Stimulated activated memory B cell treated with anti-CD40 and anti-IgM and Interleukin-4, amounts not matched to agents 10 μg/mL and 1 μg/mL and 100 μg/mL, for 72 hours (primary cell): ENCODE measurements at places on chromosomes 4 and X.

GRCh38 chr4:633406-633805 is 8.0 kb downstream of the PDE6B start:
- H3K36me3 ChIP-seq, result no peaks in the 10 kb centered on the region
- no peak overlapping the region for H3K27ac ChIP-seq
- ATAC-seq, result peak; percentile 13
- H3K4me1 ChIP-seq, result no peaks in the 10 kb centered on the region
- peaks cover 41% of the 10 kb centered on the region for H3K27me3 ChIP-seq

DNA sequence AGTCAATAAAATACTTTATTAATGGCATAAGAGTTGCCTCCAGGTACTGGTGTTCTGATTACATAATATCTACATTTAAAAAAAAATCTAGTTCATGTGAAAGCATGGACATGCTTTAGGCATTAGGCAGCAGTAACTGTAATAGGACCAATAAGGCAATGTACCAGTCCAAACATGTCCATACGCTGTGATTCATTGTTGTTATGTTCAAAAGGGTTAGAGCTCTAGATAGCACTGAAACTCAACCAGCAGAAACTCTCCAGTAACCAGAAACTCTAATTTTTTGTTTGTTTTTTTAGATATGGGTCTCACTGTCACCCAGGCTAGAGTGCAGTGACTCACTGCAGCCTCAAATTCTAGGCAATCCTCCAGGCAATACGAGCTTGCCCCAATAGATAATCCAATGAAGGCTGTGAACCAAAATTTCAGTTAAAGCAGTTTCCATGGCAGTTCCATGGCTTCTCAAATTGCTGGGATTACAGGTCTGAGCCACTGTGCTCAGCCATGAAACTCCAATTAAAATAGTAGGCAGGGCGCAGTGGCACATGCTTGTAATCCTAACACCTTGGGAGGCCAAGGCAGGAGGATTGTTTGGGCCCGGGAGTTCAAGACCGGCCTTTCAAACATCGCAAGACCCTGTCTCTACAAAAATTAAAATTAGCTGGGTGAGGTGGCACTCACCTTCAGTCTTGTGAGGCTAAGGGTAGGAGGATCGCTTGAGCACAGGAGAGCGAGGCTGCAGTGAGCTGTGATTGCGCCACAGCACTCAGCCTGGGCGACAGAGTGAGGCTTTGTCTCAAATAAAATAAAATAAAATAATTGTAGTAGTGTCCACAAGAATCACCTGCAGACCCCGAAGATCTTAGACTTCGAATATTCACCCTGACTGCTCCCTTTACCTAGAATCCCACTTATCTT is 36.3 kb downstream of the MGARP start:
- H3K27ac ChIP-seq, result no peak overlapping the region
- H3K4me3 ChIP-seq, result no peak overlapping the region
- peaks cover 9% of the 10 kb centered on the region for H3K4me1 ChIP-seq
- no peaks in the 10 kb centered on the region for H3K36me3 ChIP-seq
- no peak for ATAC-seq

GRCh38 chrX:112738347-112739033 is 58.8 kb upstream of the LHFPL1 start:
- H3K27me3 ChIP-seq, result no peaks in the 10 kb centered on the region
- H3K4me1 ChIP-seq, result peaks cover 9% of the 10 kb centered on the region
- ATAC-seq, result no peak
- no peak overlapping the region for H3K27ac ChIP-seq
- no peak overlapping the region for H3K4me3 ChIP-seq
- H3K36me3 ChIP-seq, result no peaks in the 10 kb centered on the region

DNA sequence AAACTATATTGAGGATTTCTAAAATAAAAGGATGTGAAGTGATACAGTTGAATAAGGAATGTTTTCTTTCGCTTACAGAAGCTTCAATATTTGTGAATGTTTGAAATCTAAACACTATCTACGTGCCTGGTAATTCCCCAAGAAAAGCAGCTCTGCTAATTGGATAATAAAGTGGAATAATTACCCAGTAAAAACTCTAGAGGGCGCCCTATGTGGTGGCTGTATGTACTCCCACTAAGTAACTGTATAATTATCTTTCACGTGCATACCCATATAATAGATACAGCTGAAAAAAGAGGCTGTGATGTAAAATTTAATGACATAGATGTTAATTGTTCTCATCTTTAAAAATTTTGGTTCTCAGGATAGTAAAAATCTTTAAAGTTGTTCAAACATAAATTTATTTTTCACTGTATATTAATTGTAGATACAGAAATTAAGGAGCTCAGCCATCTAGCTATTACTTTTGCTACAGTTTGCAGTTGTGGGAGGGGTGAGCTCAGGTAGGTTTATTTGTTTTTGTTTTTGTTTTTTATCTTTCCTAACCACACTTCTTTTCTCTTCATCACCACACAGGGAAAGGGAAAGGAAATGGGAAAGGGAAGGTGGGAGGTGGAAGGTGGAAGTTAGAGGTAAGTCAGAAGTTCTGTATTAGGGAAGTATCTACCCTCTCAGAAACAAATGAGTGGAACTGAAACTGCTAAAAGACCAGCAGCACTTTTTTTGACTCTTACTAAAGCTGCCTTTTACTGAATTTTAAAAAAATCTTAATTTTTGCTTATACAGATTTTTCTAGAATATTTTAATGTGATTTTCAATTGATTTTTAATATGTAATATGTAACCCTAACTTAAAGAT is 151.7 kb upstream of the RPS6KA6 start:
- H3K4me1 ChIP-seq, result peaks cover 12% of the 10 kb centered on the region
- H3K27me3 ChIP-seq, result no peaks in the 10 kb centered on the region
- no peaks in the 10 kb centered on the region for H3K36me3 ChIP-seq
- no peak for ATAC-seq
- no peak overlapping the region for H3K4me3 ChIP-seq

- no peak overlapping the region for H3K4me3 ChIP-seq
- H3K36me3 ChIP-seq, result no peaks in the 10 kb centered on the region
- H3K27ac ChIP-seq, result no peak overlapping the region
- H3K27me3 ChIP-seq, result no peaks in the 10 kb centered on the region
Measured at GRCh38 chrX:9144701-9145241, 110.8 kb upstream of the FAM9B start.

GRCh38 chrX:16885628-16886027 is 15.5 kb upstream of the RBBP7 start:
- ATAC-seq, result no peak
- H3K27ac ChIP-seq, result peak overlapping the region; percentile 58
- H3K36me3 ChIP-seq, result no peaks in the 10 kb centered on the region
- H3K4me1 ChIP-seq, result peaks cover 17% of the 10 kb centered on the region
- no peaks in the 10 kb centered on the region for H3K27me3 ChIP-seq
- H3K4me3 ChIP-seq, result no peak overlapping the region

- peaks cover 26% of the 10 kb centered on the region for H3K36me3 ChIP-seq
- no peak overlapping the region for H3K27ac ChIP-seq
- no peak for ATAC-seq
- H3K27me3 ChIP-seq, result no peaks in the 10 kb centered on the region
- peaks cover under 1% of the 10 kb centered on the region for H3K4me1 ChIP-seq
Measured at GRCh38 chr4:53186714-53187358, 179.0 kb downstream of the SCFD2 start.

DNA sequence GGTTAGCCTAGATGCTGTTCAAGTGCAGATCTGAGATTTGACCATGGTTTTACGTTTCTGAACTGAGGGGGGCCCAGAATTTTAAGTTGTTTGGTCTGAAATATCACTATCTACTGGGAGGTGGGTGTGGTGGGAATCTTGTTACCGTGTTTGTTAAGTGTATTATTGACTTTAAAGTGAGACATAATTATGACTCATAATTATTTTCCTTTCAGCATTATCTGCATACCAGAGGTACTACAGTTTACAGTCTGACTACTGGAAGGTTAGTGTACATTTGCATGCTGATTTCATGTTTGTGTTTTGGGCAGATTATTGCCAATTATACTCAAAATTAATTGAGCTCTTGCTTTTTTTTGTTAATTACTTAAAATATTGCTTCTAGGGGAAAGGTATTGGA is 101.5 kb downstream of the KDM6A start:
- peaks cover 20% of the 10 kb centered on the region for H3K4me1 ChIP-seq
- peaks cover 47% of the 10 kb centered on the region for H3K36me3 ChIP-seq
- no peak overlapping the region for H3K27ac ChIP-seq
- no peak overlapping the region for H3K4me3 ChIP-seq
- ATAC-seq, result no peak
- no peaks in the 10 kb centered on the region for H3K27me3 ChIP-seq

- peaks cover 4% of the 10 kb centered on the region for H3K27me3 ChIP-seq
- no peaks in the 10 kb centered on the region for H3K4me1 ChIP-seq
- H3K4me3 ChIP-seq, result no peak overlapping the region
- no peaks in the 10 kb centered on the region for H3K36me3 ChIP-seq
Measured at GRCh38 chr4:119110121-119110520, 25.5 kb upstream of the MYOZ2 start.
